Retina (tissue), 1 donor: ENCODE measurements at places on chromosomes 7 and 10.

GRCh38 chr10:97574374-97575126, 2.0 kb downstream of the ANKRD2 start:
- DNase-seq: no peak

DNA sequence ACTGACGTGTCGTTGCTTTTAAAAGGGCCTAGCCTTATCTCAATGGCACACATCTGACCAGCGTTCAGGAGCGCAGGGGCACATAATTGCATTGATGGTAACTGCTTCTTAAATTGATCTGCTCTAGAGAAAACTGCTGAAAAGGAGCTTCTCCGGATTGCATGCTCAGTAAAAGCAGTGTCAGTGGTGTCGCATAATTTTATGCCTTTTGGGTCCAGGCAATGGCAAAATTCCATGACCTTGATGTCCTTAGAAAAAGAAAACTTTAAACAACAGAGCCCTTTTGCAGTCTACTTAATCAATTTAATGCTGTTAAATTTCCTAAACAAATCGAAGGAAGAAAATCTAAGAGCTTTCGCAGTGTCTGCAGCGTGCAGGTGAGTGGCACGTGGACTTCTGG, 75.7 kb downstream of the PTPRE start:
- no peak for DNase-seq

GRCh38 chr7:116709336-116709735, 37.3 kb downstream of the MET start:
- no peak for DNase-seq

DNA sequence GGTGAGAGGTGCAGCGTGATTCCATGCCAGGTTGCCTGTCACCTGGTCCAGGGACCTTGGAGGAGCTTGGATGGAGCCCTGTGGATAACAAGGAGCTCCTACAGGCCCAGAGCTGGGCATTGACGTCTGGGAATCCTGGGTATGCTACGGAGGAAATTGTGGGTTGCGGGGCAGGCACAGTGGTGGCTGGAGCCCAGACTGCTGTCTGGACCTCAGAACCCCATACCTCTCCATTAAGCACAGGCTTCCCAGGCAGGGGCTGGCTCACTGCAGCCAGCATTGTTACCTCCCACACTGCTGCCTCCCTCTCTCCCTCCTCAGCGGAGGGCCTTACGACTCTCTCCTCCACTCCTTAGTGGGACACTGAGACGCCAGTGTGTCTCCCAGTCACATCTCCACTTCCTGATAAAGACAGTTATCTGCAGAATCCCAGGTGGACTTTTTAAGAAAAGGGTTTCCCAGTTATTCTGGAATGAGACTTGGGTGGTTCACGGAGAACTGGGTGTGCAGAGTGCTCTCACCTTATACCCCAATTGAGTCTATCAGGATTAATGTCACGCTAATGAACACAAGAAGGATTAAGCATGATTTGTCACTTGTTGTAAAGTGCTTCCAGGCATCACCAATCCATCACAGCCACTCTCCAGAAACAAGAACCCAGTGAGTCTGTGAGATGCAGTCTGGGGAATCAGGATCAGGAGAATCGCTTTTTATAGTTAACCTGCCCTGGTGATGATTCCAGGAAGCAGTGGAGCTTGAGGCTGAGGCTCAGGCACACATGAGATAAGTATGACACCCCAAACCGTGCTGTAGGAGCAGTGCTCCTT, 309.4 kb downstream of the RPS24 start:
- DNase-seq: peak; percentile 44

GRCh38 chr7:112940314-112940732, 146.3 kb downstream of the GPR85 start:
- no peak for DNase-seq

DNA sequence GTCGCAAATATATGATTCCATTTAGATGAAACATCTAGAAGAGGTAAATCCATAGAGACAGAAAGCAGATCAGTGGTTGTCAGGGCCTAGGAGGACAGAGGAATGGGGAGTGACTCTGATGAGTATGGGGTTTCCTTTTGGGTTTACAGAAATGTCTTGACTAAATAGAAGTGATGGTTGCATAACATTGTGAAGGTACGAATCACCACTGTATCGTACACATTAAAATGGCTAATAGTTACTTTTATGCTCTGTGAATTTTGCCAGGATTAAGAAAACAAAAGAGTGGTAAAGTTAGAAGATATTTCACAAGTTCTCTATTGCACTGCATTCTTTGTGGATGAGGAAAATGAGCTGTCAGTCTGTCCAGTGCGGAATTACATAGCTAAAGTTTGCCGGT, 407.4 kb downstream of the KCNMA1 start:
- DNase-seq: no peak

GRCh38 chr7:148191391-148192065, 399.0 kb upstream of the C7orf33 start:
- DNase-seq: no peak

GRCh38 chr7:128266883-128267594, 26.0 kb downstream of the LEP start:
- DNase-seq: peak; percentile 79

- no peak for DNase-seq
Observed at GRCh38 chr7:51223505-51223904, 93.1 kb downstream of the COBL start.

DNA sequence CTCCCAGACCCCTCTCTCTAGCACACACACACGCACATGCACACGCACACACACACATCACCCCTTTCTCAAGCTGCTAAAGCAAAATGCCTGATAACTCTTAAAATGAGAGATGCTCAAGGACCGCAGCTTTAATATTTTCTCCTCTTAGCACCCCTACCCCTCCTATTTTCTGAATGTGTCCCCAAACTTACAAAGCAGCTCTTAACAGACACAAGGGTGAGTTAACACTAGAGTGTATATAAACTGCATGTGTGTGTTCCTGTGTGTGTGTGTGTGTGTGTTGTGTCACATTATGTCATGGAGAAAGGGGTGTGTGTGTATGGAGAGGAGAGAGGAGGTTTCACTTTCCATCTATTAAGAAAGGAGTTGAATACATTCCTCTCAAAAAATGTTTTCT, 1.3 kb downstream of the PTN start:
- no peak for DNase-seq

DNA sequence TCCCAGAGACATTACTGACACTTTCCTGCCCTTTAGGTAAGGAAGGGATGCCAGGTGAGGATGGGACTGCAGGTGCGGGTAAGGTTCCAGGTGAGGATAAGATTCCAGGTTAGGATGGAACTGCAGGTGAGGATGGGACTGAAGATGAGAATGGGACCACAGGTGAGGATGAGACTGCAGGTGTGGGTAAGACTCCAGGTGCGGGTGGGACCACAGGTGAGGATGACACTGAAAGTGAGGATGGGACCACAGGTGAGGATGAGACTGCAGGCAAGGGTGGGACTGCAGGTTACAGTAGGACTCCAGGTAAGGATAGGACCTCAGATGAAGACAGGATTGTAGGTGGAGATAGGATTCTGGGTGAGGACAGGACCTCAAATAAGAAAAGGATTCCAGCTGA, 322.3 kb downstream of the WDR37 start:
- DNase-seq: no peak

DNA sequence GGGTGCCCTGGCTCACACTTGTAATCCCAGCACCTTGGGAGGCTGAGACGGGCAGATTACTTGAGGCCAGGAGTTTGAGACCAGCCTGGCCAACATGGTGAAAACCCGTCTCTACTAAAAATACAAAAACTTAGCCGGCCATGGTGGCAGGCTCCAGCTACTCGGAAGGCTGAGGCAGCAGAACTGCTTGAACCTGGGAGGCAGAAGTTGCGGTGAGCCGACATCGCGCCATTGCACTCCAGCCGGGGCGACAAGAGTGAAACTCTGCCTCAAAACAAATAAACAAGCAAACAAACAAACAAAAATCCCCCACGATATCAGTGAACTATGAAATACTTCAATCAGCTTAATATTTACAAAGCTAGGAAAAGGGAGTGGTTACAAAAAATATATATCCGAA, 382.3 kb upstream of the KCND2 start:
- no peak for DNase-seq

GRCh38 chr7:11702938-11703337, 129.1 kb downstream of the THSD7A start:
- peak; percentile 35 for DNase-seq

DNA sequence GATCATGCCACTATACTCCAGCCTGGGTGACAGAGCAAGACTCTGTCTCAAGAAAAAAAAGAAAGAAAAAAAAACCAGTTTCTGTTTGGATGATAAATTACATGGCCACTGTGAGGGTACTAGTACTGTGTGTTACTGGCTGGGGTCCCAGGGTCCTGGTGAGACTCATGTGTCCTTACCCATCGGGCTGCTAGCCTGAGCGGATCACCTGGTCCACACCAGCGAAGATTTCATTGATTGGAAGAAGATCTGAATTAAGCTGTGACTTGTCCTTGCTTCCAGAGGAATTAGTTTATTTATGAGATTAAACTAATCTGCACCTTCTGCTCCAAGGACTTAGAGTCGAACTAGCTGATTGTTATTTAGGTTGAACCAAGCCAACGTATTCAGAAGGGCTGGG, 40.0 kb upstream of the BAMBI start:
- DNase-seq: no peak

DNA sequence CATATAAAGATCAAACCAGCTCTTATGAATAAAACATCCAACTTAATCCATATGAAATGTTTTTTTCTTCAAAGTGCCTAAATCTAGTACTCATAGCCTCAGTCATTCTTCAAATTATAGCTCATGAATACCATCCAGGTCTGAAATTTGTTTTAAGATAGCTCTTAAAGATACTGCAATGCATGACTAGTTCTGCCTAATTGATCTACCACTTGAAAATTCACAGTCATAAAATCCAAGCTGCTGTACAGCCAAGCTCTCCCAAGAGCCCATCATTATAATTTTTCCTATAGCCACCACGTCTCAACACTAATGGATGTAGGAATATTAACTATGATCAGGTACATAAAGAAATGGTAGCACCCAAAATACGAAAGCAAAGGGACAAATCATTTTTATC, 87.9 kb upstream of the RNF148 start:
- DNase-seq: no peak

GRCh38 chr10:92846-93245, 42.4 kb upstream of the ZMYND11 start:
- DNase-seq: no peak

- no peak for DNase-seq
Observed at GRCh38 chr10:124534231-124534798, 72.7 kb downstream of the LHPP start.

DNA sequence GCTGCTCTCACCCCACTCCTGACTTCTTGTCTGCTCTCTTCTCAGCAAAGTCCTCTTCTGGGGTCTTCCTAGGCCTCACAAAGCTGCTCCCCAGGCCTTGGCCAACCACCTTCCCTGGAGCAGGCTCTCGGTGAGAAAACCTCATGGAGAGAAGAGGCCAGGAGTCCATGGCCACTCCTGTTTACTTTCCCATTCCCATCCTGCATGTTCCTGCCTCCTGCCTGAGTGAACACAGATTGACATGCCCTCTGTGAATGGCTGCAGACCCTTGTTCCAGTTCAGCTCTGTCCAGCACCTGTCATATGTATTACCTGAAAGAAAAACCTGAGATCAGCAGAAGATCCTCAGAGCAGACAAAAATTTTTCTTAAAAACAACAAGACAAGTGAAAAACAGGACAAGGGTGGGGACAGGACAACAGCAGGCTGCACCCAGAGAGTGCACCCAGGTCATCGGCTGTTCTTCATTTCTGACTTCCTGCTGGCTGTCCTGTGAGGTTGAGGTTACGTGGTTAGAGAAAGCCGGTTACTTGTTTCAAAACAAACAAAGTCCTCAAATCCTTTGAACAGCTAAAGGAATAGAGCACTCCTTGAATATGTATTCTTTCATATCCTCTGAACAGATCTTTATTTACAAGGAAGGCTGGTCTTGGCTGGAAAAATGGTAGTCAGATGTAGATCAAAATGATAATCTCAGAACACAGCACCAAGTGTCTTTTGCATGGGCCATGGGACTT, 34.0 kb upstream of the DLD start:
- DNase-seq: no peak

- DNase-seq: no peak
Observed at GRCh38 chr7:112005205-112005775, 200.9 kb downstream of the DOCK4 start.
